SK-N-SH treated with all-trans-retinoic acid at 6 μM for 48 hours (cell line): ENCODE measurements at places on chromosomes 2 and 18.

DNA sequence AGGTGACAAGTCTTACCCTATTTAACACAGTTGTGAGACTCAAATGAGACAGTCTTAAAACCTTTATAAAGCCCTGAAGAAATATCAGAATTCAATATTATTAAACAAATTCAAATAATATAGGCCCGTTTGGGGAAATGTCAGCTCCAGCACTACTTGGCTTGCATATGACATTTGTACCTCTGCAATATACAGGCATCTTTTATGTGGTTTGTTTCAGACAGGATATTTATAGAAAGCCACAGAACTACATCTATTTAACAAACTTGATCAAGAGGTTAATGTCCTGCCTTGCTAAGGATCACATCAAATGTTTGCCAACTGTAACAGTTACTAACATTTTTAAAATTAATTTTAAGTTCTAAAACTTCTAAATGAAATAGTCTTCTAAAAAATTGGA, 3.2 kb upstream of the MREG start:
- ATAC-seq, result no peak

DNA sequence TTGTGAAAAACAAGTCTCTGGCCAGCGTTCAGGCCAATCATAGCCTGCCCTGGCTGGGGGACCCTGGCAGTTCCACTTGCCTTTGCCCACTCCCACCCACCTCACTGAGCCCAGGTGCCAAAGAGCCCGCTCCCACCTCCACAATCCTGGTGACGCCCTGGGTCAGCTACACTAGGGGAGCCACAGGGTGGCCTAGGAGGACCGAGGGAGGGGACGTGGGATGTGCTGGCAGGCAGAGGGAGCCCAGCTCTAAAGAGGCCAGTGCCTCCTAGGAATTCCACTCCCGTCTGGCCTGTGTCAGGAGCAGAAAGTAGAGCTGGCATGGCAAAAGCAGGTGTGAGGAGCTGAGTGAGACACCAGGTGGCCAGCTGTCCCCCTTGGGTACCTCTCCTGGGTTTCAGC, 49.3 kb downstream of the TNS1 start:
- no peak for ATAC-seq

GRCh38 chr18:5900262-5900661, 4.9 kb upstream of the TMEM200C start:
- no peak for ATAC-seq

DNA sequence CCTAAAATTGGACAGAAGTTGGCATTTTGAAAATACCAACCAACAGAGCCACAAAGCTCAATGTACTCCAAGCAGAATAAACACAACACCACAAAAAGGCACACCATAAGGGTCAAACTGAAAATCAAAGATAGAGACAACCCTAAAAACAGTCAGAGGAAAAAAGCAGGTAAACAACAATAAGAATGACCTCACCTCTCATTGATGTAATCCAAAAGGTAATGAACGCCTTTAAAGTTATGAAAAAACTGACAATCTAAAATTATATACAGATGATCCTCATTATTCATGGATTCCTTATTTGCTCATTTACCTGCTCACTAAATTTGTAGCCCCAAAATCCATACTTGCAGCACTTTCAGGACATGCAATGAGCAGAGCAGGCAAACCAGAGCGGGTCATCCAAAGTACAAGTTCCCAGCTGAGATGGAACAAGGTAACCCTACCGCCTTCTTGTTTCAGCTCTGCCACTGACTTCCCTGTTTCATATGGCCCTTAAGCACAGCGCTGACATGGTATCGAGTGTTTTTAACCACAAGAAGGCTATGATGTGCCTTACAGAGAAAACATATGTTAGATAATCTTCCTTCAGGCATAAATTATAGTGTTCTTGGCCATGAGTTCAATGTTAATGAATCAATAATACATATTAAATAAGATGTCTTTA, 17.0 kb downstream of the RTN4 start:
- ATAC-seq, result no peak

DNA sequence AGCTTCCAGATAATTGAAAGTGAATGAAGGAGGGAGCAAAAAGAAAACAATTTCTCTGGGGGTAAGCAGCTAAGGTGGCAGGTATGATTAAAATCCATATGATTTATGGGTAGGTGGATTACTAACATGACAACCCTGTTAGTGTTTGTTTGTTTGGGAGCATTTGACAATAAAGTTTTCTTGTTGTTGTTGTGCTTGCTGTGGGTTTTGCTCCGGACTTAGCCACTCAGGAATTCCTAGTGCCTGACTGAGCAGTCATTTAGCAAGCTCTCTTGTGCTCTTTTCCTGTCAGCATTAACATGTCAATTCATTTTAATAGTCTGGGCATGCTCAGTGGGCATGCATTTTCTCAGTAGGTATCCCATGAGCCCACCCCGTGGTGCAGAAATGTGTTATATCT, 674.8 kb upstream of the ZEB2 start:
- no peak for ATAC-seq

DNA sequence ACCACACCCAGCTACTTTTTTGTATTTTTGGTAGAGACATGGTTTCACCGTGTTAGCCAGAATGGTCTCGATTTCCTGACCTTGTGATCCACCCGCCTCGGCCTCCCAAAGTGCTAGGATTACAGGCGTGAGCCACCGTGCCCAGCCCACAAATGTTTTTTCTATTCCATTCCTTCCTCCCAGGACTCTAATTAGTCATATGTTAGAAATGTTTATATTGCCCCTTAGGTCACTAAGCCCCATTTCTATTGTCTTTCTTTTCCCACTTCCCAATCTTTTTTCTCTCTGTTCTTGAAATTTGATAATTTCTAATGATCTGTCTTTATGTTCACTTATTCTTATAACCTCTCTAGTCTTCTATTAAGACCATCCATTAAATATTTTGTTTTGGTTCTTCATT, 31.3 kb upstream of the CDCA7 start:
- no peak for ATAC-seq

- ATAC-seq, result no peak
These were observed 2.5 kb downstream of the CHN1 start for GRCh38 chr2:175002547-175003274.

DNA sequence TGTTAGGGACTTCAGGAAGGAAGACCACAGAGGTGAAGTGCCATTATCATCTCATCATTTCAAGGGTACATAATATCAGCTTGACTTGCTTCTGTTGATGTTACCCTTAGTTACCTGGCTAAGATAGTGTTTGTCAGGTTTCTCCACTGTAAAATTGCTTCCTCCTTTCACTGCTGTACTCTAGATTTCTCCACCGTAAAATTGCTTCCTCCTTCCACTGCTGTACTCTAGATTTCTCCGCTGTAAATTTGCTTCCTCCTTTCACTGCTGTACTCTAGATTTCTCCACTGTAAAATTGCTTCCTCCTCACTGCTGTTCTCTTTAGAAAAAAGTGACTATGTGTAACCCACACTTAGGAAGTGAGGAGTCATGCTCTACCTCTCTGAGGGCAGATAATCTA, 1460.3 kb downstream of the SUCLG1 start:
- ATAC-seq, result no peak

- ATAC-seq, result no peak
These were observed 800.3 kb upstream of the RAB6C start for GRCh38 chr2:129179199-129179598.

GRCh38 chr18:45635893-45636509, 20.7 kb downstream of the SLC14A2 start:
- no peak for ATAC-seq

- ATAC-seq, result peak; percentile 12; the same call in 1 of the 3 replicates
These were observed at the start of gene VAMP5 for GRCh38 chr2:85584354-85584856. Gene VAMP5 (plus strand): TSS chr2:85584431. CDS start chr2:85584491, 60 bp downstream.

GRCh38 chr2:1812926-1813325, 68.6 kb upstream of the PXDN start:
- no peak for ATAC-seq

DNA sequence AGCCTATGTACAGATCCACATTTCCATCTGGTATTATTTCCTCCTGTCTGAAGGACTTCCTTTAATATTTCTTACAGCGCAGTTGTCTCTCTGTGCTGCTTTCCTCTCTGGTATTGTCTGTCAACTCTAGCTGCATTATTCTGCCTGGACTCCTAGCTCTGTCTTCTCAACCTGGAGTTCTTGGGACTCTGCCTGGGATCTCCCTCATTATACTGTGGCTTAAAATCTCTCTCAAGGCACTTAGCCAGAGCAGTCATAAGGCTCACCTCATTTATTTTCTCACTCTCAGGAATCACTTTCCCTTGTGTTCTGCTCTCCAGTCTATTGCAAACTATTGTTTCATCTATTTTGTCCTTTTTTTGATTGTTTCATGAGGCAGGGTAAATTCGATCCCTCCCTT, 850.4 kb downstream of the ERBB4 start:
- ATAC-seq, result no peak

DNA sequence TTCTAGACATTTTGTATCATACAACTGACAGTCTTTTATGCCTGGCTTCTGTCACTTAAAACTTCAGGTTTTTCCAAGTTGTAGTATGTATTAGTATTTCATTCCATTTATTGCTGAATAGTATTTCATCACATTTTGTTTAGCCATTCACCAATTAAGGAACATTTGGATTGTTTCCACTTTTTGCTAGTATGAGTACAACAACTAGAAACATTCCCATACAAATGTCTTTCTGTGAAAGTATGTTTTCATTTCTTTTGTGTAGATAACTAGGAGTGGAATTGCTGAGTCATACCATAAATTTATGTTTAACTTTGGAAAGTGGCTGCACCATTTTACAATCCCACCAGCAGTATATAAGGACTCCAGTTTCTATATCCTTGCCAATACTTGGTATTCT, 135.9 kb downstream of the ATAD2B start:
- peak; percentile 33 for ATAC-seq

DNA sequence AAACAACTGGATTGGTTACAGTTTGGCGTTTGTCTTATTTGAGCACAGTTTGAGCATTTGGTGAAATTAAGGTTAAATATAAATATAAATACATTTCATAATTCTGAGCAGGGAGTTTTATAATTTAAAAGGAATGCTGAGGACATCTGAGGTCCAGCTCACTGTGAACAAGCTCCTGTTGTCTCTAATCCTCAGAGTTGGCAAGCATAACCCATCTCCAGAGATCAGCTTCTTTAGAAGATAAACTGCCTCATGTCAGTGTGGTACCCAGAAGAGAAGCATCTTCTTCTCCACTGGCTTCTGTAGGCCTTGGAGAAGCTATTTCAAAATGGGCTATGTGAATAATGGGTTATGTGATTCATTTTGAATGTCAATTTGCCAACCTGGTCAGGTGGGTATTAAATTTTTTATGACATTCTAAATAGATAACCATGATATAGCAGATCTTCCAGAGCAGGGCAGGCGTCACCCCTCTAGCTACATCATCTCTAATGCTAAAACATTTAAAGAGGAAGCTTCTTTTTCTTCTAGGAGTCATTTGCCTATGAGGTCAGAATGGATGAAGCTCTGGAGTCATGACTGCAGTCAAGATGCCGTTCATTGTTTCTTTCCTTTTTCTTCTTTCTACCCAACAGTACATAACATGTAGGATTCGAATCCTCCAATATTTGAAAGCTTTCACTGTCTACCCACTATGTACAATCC, 324.0 kb downstream of the RNF144A start:
- no peak for ATAC-seq

GRCh38 chr2:216911886-216912285, 52.0 kb upstream of the TNP1 start:
- ATAC-seq, result 0 out of 3 replicates have a peak, but pooled peaks have one; percentile 22
